Fibroblast of lung (primary cell): ENCODE measurements at places on chromosomes 1 and 21.

- no peak for DNase-seq
These were observed 150.6 kb upstream of the UBE2U start for GRCh38 chr1:64052777-64053176.

DNA sequence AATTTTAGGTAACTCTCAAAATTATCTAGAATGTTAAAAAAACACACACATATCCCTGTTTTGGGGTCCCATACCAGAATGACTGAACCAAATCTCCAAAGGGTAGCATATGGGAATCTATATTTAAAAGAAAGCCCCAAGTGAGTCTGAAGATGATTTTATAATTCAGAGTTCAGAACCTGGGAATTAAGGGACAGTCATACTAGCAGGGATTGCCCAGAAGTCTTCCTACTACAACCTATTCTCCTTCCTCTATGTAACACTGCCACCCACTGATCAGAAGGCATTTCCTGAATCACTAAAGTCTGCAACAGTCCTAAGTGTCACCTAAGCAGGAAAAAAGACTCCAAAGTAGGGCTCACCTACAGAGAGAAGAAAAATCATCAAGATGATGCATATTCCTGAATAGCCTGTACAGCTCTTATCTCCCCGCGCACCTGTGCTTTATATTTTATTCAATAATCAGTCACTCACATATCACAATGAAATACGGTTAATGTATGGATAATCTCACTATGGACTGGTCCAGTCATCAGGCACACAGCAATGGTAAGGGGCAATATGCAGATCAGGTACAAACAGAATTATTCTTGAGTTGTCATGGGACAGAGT, 4.9 kb downstream of the RGS1 start:
- DNase-seq: peak; percentile 68

DNA sequence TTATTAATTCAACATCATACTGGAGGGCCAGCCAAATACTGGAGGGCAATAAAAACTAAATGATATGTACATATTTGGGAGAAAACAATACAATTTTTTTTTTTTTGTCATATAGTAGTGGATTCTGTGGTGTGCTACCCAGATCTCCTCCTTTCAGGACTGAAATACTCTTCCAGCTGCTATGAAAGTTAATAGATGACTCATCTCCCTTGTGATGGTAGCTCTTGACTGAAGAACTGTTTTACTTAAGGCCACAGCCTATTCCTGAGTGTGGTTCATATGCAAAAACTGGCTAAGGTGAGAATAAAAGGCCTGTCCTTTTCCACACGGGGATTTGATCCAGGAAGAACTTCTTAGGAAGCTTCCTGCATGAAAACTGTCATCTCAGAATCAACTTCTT, 307.9 kb downstream of the HLX start:
- no peak for DNase-seq

DNA sequence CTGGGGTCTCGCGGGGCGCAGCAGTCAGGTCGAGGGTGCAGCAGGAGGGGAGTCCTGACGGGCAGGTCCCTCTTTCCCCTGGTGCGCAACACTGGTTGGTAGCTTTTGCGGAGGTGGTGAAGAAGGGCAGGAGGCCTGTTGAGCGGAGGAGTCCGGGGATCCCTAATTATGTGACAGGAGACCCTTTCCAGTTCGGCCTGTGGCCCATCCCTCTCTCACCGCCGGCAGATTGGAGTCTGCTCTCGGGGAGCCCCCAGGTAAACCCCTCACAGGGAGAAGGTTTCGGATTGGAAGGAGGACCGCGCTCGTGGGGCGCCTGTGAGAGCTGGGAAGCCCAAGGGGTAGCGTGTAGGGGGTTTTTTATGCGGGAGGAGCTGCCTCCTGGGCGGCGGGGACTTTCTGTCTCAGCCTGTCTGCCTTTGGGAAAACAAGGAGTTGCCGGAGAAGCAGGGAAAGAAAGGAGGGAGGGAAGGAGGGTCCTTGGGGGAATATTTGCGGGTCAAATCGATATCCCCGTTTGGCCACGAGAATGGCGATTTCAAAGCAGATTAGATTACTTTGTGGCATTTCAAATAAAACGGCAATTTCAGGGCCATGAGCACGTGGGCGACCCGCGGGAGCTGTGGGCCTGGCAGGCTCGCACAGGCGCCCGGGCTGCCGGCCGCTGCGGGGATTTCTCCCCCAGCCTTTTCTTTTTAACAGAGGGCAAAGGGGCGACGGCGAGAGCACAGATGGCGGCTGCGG, 9.5 kb downstream of the SIM2 start:
- no peak for DNase-seq

DNA sequence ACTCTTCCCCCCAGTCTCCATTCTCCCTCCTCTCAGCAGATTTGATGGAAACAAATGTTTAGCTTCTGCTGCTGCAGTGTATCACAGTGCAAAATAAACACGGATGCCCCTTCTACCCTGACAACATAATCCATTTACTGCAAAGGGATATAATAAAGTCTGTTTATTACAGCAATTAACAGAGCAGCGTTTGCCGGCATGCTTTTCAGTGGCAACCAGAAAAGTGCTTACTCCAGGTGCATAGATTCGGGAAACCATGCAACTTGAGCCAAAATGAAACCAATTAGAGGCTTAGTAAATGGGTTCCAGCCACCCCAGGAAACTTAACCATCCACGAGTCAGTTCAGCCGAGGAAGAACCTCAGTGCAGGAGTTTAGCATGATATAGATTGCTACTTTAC, 12.9 kb upstream of the LEMD1 start:
- no peak for DNase-seq

DNA sequence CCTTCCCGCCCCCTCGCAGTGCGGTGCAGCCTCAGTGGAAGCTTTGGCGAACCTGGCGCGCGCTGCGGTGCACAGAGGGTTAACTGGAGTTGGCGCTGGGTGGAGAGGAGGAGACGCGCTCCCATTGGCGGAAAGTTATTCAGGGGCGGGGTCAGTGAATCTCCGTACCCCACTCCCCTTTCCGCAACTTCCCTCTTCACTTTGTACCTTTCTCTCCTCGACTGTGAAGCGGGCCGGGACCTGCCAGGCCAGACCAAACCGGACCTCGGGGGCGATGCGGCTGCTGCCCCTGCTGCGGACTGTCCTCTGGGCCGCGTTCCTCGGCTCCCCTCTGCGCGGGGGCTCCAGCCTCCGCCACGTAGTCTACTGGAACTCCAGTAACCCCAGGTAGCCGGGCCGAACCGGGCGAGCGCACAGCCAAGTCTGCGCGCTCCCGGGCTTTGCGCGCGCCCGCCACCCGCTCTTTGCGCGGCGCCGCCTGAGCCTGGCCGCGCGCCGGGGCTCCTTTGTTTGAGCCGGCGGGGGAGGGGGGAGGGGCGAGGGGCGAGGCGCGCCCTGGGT, at the start of gene EFNA4:
EFNA4 (plus strand) TSS at position 191 of the 561 bp plus-strand sequence; CDS start at position 275, 84 bp downstream.
- DNase-seq: peak; percentile 75

- no peak for DNase-seq
These were observed 5.8 kb downstream of the S100A8 start for GRCh38 chr1:153384958-153385580.

DNA sequence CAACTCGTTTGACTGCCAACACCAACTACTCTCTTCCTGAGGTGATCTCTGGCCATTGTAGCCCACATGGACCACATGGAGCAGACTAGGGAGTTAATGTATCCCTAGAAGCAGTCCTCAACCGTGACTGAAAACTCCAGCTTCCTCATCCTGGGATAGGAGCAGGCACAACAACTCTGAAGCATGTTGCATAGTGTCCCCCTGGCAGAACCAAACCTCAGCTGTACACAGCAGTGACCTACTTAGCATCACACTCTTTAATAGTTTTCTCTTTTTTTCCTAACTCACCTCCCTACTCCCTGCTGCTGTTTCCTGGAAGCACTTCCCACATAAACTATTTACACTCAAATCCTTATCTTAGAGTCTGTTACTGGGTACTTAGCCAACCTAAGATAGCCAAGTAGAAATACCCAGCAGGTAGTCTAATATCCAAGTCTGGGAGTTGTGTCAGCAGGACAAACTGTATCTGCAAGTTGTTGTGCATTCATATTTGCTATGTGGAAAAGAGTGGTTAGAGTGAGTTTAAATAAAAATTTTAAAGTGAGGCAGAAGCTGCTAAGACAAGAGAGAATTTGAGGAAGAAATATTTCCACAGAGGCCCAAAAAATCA, 228.8 kb downstream of the LTN1 start:
- no peak for DNase-seq

GRCh38 chr1:93079685-93080141, 630 bp downstream of the MTF2 start:
- DNase-seq: peak; percentile 19

DNA sequence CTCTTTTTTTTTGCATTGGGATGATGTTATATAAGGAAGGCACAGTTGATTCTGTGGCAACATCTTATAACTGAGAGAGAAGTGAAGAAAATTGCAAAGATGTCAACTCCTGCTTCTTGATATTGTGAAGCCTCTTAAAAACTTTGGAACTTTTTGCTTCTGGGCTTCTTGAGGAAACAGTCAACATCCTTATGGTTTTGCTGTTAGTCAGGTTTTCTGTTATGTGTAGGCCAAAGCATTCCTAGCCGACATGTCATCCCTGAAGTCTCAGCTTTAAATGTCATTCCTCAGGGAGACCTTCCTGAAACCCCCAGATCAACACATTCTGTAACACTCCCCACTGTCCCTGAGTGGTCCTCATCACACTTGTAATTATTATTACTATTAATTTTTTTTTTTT, 12.6 kb downstream of the FALEC start:
- no peak for DNase-seq

- peak; percentile 58 for DNase-seq
These were observed 8.9 kb upstream of the ZNF669 start for GRCh38 chr1:247113094-247113497.

DNA sequence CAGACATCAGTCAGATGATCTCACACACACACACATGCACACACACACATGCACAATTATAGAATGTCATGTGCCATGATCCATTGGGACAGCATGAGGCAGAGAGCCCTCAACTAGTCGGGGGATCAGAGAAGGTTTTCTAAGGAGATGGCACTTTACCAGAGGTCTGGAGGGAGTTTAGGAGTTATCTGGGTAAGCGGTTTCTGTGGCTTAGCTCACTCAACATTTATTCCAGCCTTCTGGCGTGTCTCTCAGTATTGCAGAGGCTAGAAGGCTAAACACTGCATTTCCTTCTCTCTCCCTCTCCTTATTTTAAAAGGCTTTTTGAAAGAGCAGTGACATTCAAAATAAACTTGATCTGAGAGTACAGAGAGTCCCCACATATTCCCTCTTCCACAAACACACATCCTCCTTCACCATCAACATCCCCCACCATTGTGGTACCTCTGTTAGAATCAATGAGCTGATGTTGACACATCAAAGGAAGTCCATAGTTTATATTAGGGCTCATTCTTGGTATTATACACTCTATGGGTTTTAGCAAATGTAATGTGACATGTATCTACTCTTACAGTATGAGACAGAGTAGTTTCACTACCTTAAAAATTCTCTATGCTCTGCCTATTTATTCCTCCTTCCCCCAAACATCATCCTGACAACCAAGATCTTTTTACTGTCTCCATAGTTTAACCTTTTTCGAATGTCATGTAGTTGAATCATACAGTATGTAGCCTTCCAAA, 9.0 kb upstream of the PLA2G2A start:
- peak; percentile 2 for DNase-seq

- DNase-seq: no peak
These were observed 14.7 kb downstream of the HSD3B2 start for GRCh38 chr1:119429687-119430086.

DNA sequence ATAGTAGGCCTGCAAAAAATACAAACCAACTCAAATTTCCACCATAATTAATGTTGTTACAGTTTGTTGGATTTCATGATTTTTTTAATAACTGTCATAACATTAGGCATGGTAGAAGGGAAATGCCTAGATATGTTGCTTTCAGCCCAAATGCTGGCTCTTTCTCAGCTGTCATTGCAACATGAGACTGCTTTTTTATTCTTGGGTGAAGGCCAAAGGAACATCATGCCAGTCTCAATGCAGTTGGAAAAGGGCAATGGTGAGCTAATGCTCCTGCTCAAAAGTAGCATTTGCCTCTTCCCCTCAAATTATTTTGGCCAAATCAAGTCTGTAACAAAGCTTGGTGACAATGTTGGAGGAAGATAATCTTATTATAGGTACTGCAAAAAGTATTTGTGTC, 877.7 kb upstream of the PRMT6 start:
- DNase-seq: no peak

GRCh38 chr1:3772715-3773571, at the start of gene SMIM1:
Gene SMIM1, plus strand, starts transcription at chr1:3772749. Its CDS starts 2,625 bp downstream, at chr1:3775374.
- no peak for DNase-seq

DNA sequence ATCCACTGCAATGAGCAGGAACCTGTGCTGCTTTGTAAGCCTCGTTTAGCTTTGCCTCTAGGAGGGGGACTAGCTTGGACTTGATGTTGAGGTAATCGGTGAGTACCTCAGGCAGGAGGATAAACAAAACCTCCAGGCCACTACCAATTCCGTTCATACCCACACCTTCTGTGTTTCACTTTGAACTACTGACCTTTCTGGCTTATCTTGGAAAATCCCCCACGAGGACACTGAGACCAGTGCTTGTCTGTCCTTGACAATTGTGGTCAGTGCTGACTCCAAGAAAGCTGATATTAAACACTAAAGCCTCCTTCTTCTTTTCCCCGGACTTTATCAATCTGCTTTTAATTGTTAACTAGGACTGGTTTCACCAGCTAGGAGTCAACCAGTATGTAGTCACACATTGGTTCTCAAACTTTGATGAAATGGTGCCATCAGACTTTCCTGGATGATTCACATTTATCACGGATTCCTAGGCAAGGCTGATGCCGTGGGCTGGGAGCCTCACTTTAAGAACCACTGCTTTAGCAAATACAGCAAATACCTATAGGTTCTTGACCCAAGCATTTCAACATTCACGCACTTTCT, 52.7 kb downstream of the TGFB2 start:
- no peak for DNase-seq

GRCh38 chr1:162040657-162041056, 17.0 kb upstream of the OLFML2B start:
- peak; percentile 35 for DNase-seq

DNA sequence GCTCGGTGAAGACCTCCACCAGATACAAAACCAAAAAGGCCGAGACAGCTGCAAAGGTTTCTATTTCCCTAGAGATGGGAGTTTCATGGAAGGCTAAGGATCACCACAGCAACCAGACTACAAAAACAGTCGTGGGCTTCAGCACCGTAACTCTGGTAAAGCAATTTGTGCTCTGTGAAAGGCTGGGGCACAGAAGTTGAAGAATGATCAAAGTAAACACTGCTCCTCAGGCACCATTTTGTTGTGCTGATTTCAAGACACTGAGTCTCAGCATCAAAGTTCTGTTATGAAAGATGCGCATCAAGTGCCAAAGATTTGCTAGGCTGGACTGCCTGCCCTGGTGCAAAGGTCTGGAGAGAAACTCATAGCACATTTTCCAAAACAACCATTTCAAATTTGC, 116.2 kb downstream of the TGFBR3 start:
- DNase-seq: peak; percentile 24

DNA sequence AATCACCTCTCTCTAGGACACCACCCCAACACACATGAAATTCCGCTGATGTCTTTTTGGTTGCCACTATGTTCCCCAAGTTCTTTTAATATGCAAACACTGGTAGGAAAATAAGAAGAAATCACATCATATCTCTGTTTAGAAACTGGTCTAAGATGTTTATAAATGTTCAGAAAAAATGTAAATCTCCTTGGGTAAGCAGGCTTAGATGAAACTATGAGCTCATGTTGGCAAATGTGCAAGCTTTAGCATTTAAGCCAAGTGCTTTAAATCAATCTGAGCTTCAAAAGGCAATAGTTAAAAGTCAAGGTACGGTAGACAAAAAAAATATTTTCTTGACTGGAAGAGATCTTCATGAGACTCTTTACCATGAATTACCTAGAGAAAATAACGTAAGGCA, 25.2 kb upstream of the SLAMF9 start:
- DNase-seq: peak; percentile 74

- no peak for DNase-seq
These were observed 559 bp downstream of the VCAM1 start for GRCh38 chr1:100720101-100720500.
